ENCODE measurements at places on chromosomes 16 and 17.

DNA sequence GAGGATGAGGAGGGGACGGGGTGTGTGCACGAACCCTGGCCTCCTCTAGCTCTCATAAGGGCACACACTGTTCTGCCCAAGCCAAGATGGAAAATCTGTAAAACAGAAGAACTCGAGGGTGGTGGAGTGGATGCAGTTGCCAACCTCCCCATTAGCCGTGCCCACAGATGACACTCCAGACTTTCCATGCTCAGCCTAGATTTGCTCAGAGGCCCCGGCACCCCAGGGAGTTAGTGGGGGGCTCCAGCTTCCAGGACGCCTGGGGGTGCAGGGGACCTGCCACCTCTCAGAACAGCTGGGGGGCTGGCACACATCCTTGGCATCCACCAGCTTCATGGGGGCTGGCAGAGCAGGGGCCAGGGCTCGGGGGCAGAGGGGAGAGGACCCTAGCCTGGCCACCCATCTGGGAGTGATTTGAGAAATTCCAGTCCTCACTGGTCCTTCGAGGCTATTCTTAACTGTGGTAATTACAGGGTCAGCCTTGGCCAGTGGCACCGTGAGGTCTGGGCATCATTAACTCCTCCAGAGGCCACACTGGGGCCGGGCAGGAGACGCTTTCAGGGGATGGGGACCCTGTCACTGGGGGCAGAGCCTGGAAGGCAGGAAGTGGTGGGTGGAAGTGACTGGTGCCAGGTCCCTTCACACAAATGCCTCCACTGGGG lies 14.3 kb downstream of the VASN start:
- no peak for DNase-seq

DNA sequence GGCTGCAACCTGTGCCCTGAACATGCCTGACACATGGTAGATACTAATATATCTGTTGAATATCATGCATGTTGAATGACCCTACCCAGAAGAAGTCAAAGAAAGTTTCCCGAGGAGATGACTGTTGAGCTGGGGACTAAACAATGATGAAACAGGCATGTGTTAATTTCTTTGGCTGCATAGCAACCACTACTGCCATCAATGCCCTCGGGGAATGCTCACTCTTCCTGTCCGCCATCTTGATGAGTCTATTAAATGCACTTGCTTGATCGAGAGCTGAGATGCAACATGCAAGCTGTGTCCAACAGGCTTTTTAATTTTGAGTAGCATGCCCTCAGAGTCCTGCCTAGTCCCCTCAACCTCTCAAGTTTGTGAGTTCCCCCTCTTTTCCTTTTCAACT lies 31.3 kb downstream of the GRIN2A start:
- DNase-seq: no peak

DNA sequence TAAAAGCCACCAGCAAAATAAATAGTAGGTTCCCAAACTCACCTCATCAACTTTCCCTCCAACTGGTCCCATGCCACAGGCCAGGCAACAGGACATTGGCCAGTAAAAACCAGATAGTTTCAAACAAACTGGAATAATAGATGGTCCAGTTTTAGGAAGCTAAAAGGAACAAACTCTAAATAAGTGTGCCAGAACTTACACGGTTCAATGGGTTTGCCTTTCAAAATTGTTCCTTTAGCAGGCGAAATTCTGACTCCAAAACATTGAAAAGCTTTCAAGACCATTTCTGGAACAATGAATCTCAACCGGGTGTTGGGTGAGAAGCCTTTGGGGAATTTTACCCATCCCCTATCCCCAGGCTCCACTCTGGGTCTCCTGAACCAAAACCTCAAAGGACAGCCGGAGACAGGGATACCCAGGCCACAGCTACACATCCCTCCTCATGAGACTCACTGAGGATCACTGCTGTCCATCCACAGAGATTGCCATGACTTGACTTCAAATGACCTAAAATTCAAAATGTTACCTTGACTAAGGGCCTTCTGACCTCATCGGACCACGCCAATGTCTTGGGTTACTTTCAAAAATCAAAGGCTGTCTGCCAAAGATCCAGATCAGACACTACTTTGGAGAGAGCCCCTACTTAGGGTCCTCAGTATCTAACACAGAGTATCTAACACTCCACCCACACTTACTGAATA lies 13.0 kb downstream of the AXIN2 start:
- DNase-seq: no peak

- DNase-seq: no peak
Measured at GRCh38 chr17:77428020-77428748, 287.4 kb downstream of the SEC14L1 start.

DNA sequence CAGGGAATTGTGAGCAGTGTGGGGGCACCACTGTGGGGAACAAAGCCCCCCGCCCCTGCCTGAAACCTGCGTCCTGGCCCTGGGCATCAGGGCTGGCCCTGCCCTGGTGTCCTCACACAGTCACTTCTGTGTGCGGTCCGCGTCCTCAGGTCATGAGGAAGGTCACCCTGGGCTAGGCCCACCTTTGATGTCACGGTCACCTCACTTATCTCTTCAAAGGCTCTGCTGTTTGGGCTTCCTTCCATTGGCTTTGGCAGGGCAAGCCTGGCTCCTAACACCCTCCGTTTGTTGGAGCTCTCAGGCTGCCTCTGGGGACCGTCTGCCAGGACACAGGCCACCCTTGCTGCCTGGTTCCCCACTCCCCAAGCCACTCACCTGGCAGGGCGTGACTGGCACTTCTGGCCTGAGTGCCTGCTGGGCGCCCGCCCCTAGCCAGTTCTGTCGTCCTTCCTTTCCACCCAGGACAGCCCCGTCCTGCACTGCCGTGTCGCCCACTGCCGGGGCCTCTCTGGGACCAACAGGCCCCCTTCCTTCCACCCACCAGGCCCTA lies 8.8 kb downstream of the CENPX start:
- no peak for DNase-seq

- DNase-seq: no peak
Measured at GRCh38 chr17:47739150-47739549, 6.1 kb downstream of the TBX21 start.

- DNase-seq: no peak
Measured at GRCh38 chr17:74632617-74633016, 9.1 kb upstream of the CD300E start.

DNA sequence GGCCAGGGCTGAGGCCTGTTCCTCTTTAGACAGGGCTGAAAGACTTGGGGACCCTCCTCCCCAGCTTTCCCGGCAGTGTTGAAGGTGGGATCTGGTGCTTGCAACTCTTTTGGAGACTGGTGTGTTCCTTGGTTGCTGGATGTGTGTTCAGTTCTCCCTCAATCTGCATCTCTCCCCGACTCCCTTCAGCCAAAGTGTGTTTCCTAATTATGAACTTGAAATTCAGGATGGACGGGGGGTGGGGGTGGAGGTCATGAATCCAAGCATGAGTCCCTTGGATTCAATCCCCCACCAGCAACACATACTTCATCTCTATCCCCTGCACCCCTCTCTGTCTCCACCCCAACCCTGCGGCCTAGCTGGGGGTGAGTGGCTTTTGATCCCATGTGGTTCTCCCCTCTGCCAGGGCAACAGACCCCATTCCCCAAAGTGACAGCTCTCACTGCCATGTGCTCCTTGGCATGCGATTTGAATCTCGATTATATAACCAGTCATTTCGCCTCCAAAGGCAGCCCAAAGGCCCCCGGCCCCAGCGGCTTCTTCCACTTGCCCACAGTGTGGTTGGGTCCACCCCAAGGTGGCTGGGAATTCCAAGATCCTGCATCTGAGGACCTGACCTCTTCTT lies 1.3 kb downstream of the ARHGAP23 start:
- DNase-seq: no peak

GRCh38 chr16:84600343-84601229 lies 17.3 kb downstream of the COTL1 start:
- DNase-seq: no peak

DNA sequence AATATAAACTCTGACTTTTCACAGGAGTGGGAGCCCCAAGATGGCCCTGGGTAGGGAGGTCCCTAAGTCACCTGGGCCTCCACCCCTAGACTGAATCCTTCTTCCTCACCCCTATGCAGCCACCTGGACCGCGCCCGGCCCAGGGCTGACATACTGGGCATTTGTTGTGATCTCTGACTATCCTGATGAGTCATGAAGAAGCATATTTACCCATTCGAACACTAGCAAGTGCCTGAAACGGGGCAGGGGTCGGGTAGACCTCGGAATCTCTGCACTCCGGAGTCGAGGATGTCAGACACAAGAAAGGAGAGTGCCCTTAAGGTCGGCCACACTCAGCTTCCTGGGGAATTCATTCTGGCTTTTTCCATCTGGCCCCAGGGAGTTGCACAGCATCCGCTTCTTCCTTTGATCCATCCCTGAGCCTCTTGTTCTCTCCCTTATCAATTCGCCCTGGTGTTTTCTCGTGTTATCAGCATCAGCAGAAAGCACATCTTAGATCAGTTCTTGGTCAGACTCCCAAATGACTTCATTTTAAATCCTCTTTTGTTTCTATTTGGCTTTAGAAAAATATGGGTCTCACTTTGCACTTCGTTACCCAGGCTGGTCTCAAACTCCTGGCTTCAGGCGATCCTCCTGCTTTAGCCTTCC lies 10.4 kb downstream of the METTL22 start:
- no peak for DNase-seq

DNA sequence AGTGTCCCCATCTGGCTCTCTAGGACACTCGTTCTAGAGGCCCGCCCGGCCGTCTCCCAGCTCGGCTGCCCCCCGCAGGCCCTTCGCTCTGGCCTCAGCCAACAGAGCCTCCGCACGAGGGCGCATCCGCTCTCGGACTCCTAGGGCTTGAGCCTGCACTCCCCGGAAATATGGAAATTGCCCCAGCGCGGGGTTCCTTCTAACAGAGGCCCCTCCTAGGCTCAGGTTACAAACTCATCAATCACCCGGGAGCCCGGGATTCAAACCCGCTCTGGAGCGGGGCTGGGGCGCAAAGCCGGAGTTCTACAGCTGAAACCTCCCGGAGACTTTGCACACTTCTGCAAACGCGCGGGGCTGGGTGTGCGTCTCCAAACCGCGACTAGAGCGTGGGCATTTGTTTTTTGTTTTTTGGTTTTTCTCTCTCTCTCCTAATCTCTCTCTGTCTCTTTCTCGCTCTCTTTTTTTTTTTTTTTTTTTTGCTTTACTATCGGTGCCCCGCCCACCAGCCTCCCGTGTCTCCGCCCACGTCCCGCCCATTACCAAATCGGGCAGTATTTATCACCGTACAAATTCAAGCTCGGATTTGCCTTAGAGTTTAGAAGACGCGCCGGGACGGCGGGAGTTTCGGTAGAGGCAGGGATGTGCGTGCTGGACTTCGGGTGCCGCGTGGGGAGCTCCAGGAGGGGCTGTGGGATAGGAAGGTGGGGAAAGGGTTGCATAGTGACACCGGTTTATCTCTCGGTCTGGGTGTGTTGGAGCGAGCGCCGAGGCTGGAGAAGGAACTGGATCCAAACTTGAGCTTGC lies 2.4 kb upstream of the FOXL1 start:
- DNase-seq: peak; percentile 72

DNA sequence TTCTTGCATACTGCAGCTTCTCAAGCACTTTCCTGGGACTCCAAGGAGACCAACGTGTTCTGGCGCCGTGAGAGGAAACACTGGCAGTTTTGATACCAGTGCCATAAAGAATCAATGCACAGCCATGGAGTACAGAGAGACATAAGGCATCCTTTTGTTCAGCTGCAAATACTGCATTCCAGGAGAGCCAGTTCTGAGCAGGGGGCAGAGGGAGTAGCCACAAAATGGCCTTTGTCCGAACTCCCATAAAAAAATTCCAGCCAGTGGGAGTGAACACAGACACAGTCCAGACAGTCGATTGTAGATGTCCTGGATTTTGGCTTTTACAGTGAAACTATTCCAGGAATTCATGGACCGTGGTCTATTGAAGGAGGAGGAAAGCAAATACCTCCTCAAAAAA lies 36.2 kb upstream of the TEKT3 start:
- DNase-seq: no peak

- DNase-seq: no peak
Measured at GRCh38 chr17:1162116-1162855, 17.5 kb downstream of the ABR start.

- DNase-seq: no peak
Measured at GRCh38 chr17:1211287-1211686, 31.5 kb upstream of the ABR start.

- DNase-seq: peak; percentile 12
Measured at GRCh38 chr17:10048629-10049350, 143.7 kb upstream of the RCVRN start.

- no peak for DNase-seq
Measured at GRCh38 chr16:83458612-83459011, 349.2 kb upstream of the HSBP1 start.

- no peak for DNase-seq
Measured at GRCh38 chr17:47821031-47821423, 567 bp downstream of the OSBPL7 start.

DNA sequence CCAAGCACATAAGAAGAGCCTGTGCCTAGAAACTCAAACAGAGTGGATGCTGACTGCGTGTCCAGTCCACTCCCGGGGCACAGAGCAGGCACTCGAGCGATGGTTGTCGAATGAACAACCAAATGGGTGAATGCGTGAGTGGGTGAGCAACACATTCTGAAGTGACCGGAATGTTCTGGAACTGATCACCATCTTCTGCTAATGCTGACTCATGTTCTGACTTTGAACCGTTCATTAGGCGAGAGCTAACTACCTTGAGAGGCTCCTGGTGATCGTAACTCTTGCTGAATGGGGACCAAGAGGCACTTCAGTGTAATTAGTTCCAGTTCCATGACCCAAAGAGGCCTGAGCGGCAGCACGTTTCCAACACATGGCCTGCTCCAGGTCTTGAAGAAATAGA lies 37.9 kb downstream of the IRF8 start:
- no peak for DNase-seq

DNA sequence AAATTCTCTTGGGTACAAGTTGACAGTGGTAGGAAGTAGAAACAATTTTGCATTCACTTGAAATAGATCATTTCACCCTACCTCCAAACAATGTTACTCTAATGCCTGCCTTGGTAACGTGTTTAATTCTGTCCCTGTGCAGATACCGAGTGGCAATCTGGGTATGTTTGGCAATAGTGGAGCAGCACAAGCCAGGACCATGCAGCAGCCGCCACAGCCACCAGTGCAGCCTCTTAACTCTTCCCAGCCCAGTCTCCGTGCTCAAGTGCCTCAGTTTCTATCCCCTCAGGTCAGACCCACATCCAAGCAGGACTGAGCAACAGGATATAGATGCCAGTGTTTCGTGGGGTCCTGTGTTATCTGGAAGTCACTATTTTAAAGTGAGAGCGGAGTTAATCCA lies 49.3 kb downstream of the TMC6 start:
- DNase-seq: no peak

DNA sequence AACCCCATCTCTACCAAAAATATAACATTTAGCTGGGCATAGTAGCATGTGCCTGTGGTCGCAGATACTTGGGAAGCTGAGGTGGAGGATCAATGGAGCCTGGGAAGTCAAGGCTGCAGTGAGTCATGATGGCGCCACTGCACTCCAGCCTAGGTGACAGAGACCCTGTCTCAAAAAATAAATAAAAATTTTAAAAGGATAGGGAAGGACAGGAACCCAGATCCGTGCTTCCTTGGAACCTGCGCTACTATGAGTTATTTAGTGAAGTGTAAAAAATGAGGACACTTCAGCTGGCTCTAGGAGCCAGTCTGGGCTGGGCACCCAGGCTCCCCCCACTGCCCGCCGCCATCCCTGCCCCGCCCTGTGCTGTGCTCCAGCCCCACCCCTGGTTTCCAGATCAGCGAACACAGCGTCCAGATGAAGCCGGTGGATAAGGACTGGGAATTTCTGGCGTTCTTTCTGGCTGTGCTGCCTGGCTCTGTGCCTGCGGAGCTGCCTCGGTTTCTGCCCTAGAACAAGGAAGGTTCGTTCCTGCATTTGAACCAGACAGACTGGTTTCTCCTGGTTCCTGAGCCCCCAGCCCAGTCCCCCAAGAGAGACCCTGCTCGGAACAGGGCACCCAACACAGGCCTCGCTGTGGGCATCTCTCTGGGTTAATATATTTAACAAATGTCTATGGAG lies 18.5 kb downstream of the PLLP start:
- no peak for DNase-seq

GRCh38 chr17:44416558-44417289 lies 27.3 kb upstream of the ITGA2B start:
- DNase-seq: no peak

All from cerebellar cortex (tissue), 1 donor.